ENCODE measurements at places on chromosomes 1 and 21. TPM values are rescaled to one million over a fixed set of nuclear protein-coding genes. Genes with fewer than 3 reads are reported as not detected.
A peak's percentile ranks its signal among the peaks of the same experiment; 100 is the strongest.

- no peak for DNase-seq
These were observed 150.9 kb downstream of the PHTF1 start for GRCh38 chr1:113608399-113608798.

GRCh38 chr1:183215076-183215720 is 29.1 kb downstream of the LAMC2 start:
- no peak for DNase-seq

DNA sequence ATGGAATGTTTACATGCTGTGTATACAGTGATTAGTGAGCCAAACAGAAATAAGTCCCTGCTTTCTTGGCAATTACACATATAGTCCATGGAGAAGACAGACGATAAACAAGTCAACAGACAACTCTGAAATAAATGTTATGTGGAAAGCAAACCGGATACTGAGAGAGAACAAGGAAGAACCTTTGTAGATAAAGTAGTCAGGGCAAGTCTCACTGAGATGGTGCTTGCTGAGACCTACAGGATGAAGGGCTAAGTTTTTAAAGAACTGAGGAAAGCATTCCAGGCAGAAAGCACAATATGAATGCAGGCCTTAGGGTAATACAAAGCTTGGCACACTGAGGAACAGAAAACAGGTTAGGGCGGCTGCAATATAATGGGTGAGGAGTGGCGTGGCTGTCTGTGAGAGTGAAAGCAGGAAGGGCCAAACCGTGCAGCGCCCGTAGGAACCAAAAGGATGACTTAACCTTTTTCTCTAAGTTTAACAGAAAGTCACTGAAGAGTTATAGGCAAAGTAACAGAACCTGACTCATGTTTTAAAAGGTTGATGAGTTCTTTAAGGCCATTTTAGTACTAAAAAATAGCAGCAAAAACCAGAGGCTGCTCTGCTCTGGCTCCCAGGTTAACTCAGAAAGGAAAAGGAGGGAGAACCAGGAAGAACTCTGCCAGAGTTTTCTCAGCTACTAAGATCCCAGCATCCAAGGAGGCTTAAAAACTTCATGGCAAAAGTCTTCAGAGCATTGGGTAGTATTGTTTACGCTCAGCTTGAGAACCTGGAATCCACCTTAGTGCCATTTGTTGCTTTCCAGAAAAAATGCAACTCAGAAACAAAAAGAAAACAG is 8.7 kb upstream of the TTF2 start:
- DNase-seq = no peak

GRCh38 chr21:44377201-44377921 is 23.9 kb downstream of the TRPM2 start:
- DNase-seq = no peak

DNA sequence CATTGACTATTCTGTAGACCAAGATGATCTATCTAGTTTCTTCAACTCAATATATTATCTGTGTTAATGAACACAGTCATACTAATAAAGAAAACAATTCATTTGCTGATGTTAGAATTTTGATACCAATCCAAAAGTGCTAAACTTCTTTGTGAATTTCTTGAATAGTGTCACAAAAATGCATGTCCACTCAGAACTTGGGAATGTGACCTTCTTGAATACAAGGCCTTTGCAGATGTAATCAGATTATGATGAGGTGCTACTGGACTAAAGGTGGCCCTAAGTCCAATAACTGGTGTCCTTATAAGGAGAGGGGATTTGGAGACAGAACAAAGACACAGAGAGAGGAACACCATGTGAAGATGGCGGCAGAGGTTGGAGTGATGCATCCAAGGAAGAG is 305.8 kb upstream of the ZP4 start:
- peak; percentile 51 for DNase-seq

GRCh38 chr1:174883409-174883808 is 116.3 kb upstream of the CACYBP start:
- peak; percentile 44 for DNase-seq

DNA sequence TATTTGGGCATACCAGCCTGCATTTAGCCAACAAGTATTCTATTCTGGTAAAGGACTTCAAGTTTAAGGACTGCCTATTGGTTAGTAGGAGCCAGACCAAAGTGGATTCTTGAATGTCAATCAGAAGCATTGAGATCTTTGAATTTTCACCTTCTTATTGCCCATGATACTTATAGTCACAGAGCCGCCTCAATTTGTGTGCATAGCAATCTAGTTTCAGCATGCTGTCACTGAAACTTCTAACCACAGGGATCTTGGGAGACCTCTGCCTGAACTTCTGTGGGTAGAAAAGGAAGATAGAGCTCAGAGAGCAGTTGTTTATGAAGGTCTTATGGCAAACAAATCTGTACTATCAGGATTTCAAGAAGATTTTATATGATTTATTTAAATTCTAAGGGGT is 501.4 kb upstream of the USP24 start:
- DNase-seq = peak; percentile 89

The GJC2 gene
- 1.4 TPM for total RNA-seq

The TMEM52 gene
- 0.84 TPM for total RNA-seq

The PRRX1 gene
- total RNA-seq = 2.6 TPM

The MCOLN3 gene
- total RNA-seq = 0.75 TPM

All from astrocyte (in vitro differentiated cells and primary cell).